NCI-H748 treated with DMSO at 0.1 percent for 48 hours (cell line): ENCODE measurements at places on chromosomes 3 and 15.

- DNase-seq, result no peak
Measured at GRCh38 chr3:99947356-99947755, 129.7 kb downstream of the CMSS1 start.

GRCh38 chr3:16724487-16724886 is 119.3 kb upstream of the DAZL start:
- DNase-seq, result no peak

DNA sequence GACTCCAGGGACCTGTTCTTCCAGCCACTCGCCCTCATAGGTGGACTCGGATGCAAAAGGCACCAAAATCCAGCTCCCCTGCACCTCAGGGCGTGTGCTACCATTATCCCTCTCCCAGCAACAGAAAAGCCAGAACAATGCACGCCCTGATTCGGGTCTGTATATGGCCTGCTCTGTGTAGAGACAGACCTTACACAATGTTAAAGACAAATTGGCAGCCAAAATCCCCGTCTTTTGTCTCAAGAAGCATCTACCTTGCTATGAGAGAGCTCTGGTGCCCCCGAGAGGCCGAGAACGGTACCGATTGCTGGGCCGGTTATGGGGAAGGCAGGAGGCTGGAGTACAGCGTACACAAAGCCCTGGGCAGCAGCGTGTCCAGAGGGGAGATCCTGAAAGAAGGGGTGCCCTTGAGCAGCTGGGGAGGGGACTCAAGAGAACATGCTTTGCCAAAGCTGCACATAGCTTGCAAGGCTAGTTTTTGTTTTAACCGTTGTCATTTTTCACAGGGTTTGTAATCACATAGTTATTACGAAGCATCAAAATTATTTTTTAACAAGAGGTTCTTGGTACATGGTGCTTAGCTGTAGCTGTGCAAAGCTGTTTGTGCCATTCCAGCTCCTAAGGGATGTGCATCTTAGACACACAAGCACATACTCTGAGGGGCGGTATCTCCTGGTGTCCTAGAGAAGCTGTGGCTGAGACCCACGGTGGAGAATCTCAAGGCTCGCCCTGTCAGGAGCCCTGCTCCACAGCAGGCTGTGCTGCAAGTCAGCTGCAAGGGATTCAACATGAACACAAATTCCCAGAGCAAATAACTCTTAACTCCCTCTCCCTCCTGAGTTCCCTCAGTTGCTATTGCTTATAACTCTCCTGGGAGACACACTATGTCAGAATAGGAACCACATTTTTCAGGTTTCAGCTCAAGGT is 461.5 kb upstream of the PPP2R3A start:
- peak; percentile 48 for DNase-seq

DNA sequence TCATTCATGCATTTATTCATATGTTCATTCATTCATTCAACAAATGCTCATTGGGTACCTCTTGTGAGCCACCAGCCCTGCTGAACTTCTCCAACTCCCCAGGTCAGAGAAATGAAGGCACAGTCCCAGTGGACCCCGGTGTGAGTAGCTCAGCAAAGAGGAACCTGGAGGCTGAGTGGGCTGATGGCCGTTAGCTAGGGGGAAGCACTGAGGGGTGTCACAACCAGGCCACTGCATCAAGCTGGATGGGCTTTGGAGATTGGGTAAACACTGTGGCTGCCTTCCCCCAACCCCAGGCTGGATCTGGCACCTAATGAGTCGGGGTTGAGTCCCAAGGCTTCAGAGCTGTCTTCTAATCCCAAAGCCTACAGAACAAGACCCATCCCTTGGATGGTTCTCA is 12.1 kb upstream of the ALAS1 start:
- DNase-seq, result no peak

- no peak for DNase-seq
Measured at GRCh38 chr15:69787791-69788190, 309.9 kb downstream of the TLE3 start.

GRCh38 chr3:73600293-73600938 is 24.3 kb downstream of the PDZRN3 start:
- no peak for DNase-seq

DNA sequence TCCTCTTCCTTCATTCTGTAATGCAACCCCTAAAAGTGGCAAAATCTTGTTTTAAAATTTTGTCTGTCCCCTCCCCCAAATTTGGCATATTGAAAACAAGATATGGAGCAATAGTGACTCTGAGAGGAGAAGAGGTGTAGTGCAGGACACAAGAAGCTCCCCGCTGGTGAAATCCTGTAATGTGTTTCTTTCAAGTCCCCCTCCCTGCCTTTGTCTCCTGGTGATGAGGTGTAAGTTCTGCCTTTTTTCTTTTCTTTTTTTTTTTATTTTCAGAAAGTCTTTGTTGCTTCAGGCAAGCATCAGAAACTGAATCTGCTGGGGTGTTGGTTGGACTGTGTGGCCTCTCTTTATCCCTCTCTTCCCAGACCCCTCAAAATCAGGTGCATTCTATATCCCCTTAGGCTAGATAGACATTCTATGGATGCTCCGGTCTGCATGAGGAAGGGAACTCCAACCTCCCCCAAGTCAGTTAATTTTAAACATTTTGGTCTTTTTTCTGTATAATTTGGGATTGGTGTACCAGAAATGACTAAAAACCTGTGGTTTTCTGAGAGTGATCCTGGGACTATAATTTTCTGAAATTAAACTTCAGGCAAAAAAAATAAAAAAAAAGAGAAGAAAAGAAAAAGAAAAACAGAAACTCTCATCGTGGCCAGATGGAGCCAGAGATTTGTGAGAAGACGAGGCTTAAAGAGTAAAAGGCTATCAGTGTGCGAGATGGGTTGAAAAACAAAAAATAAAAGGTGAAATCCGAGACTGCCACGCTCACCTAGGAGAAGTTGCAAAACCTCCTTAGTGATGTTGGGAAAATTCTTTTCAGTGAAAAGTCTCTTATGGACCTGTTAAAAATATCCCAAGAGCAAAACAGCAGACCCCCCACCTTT is 21.4 kb downstream of the ACKR2 start:
- DNase-seq, result no peak

GRCh38 chr3:62284442-62284841 is 88.9 kb downstream of the FEZF2 start:
- no peak for DNase-seq

DNA sequence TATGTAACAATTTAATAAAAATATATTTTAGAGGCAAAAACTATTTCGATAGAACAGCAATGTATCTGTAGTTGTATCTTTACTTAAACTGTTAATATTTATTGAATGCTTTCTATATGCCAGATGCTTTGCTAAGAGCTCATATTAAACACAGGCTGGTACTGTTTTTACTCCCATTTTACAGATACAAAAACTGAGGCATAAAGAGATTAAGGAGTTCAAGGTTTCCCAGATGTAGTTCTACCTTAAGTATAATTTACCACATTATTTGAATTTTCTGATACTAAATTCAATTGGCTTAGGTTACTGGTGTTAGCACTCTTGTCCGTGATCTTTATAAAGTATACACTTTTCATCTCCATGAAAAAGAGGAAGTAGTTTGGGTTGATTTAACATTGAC is 149.8 kb downstream of the ROBO2 start:
- DNase-seq, result no peak

DNA sequence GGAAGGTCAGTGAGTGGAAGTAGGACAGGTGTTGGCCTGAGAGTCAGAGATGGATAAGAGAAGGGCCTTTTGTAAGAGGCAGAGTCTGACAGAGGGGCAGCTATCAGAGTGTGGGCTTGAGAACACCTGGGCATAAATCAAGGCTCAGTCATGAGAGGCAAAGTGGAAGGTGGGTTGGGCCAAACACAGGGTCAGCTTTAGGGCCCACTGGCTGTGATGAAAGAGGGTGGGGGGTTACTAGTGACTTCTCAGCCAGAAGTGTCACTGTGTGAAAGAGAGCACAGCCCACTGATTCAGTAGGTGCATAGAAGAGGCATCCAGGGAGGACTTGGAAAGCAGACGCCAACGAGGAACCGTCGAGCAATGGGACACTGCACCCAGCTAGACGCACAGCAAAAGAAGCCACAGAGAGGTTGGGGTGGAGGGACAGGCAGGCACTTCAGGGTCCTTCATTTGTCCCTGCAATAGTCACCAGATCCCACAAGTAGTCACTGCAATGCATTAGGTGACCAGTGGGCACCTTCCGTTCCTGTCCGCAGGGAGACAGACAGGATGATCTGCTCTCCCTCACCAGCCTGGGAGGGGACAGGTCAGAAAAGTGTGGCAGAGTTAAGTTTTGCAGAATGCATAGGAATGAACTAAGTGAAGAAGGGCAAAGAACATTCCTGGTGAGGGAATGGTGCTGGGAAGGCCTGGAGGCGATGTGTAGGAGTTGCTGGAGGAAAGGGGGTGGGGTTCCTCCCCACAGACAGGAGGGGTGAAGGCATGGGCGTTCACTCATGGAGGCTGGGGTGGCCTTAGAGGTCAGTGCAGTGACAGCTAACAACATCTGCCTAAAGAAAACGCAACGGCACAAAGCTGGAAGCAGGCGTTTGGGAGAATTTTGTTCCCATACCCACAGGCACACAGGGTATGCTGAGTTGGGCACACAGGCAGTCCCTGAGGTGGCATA is 36.3 kb downstream of the MESD start:
- DNase-seq, result no peak

- DNase-seq, result no peak
Measured at GRCh38 chr3:179076243-179077027, 4.8 kb upstream of the ZMAT3 start.

- DNase-seq, result no peak
Measured at GRCh38 chr3:14698601-14699244, 23.8 kb downstream of the C3orf20 start.

GRCh38 chr15:74768099-74768770 is 13.6 kb upstream of the CSK start:
- DNase-seq, result no peak

DNA sequence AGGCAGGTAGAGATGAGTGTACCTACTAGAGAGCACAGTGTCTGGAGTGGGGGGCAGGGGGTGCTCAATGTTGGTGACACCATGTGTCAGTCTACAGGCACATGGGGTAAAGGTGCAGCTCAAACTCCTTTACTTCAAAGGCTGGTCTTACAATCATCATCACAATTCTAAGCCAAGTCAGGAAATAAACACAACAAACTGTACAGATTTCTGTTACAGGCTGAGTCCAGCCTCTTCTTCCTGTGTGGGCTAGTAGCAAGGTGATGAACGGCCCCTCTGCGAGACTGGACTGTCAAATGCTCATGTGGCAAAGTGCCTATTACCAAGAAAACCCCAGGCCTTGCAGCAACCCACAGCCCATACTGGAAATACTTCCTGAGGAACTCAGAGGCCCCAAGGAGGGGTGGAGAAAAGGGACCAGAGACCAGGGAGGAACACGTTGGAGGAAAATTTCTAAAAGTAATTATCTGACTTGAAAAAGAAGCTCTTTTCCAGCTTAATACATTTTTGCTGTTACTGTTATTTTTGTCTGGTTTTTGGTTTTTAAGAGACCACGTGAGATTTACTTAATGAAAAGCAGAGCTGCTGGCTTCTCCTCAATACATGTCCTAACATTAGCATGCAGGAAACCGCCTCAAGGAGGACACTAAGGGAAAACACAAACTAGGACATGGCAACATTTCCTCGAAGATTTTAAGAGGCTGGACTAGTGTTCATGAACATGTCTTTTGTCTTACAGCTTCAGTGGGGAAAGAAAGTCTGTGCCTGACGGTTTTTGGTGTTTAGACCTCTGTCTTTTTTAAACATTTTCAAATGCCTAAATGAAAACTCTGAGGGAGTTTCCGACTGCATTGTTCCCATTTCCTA is 29.5 kb downstream of the TBC1D2B start:
- DNase-seq, result no peak

DNA sequence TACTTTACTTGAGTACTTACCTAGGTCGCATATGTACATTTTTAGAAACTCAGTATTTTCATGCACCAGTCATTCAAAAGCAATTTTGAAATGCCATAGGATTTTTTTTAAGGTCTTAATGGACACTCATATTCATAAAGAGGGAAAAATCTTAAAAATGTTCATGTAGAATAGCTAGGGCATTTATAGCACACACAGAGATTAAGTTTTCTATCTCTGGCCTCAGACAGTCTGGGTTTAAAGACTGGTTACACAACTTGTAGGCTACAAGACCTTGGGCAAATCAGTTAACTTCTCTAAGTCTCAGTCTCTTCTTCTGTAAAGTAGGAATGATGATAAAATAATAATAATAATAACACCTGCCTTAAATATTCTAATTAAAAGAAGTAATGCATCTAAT is 48.5 kb upstream of the UBP1 start:
- DNase-seq, result no peak

GRCh38 chr3:119279584-119280243 is 14.5 kb upstream of the ARHGAP31 start:
- no peak for DNase-seq

DNA sequence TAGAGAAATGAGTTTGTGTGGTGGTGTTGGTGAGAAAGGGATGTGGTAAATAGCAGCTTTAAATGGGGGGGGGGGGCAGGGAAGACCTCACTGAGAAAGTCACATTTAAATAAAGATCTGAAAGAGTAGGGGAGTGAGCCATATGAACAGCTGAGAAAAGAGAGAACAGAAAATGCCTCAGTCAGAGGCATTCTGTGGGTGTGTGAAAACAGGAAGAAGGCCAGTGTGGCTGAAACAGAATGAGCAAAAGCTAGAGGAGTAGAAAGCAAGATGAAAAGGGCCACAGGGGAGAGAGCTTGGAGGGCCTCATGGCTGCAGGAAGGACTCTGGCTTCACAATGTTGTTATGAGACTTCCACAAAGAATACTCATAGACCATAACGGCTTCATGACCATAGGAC is 783.3 kb downstream of the ZPLD1 start:
- no peak for DNase-seq

DNA sequence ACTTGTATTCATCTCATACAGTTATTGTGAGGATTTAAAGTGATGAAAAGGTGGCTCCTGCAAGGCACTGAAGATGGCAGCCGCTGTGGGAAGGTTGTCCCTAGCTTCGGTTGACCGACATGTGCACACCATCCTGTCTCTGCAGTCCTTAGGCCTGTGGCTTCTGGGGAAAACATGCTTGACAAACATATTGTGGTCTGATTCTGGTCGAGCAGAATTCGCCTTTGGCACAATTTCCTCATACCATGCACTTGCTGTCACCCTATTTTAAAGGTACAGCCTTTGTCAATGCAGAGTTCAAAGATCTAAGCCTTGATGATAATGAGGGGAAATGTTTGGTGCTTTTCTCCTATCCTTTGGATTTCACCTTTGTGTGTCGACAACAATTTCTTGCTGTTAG is 50.9 kb downstream of the PRICKLE2 start:
- no peak for DNase-seq

- DNase-seq, result no peak
Measured at GRCh38 chr3:117454254-117454653, 744.7 kb downstream of the TUSC7 start.

GRCh38 chr3:38646630-38647029 is 2.9 kb downstream of the SCN5A start:
- DNase-seq, result peak; percentile 7

DNA sequence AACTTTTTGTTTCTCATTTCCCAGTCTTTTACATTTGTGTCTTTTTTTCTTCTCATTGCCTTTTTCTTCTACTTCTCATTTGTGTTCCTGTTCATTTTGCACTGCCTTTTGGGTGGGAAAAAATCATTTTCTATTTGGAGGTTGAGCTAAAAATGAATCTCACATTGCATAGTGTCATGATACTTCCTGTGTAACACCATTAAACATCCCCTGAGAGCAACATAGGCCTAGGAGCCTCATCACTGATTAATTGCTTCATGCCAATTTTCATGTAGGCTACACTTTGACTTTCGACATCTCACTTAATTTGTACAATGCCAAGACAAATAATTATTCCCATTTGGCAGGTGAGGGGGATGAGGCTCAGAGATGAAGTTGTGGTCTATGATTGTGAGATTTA is 279.2 kb downstream of the EDEM1 start:
- no peak for DNase-seq
